Stimulated activated effector memory CD8-positive, alpha-beta T cell treated with anti-CD3 and anti-CD28 coated beads, Interleukin-12 subunit alpha, Interleukin-12 subunit beta, amount 100 ng/mL, for 72 hours (primary cell): ENCODE measurements at places on chromosomes 2 and 18.

GRCh38 chr2:177818412-177818811 is 254.2 kb downstream of the PDE11A start:
- no peak for DNase-seq

GRCh38 chr18:62018759-62019041 is 125.9 kb upstream of the RNF152 start:
- no peak for DNase-seq

GRCh38 chr2:209553913-209554312 is 130.1 kb downstream of the MAP2 start:
- no peak for DNase-seq

- no peak for DNase-seq
These were observed 54.3 kb downstream of the TTC21B start for GRCh38 chr2:165899311-165899710.

GRCh38 chr2:86221066-86221684 is 21.9 kb downstream of the MRPL35 start:
- DNase-seq, result no peak
